Thoracic aorta (tissue), 2 donors: ENCODE measurements at places on chromosomes 4 and X. TPM values are rescaled to one million over a fixed set of nuclear protein-coding genes. Genes with fewer than 3 reads are reported as not detected.

The DLG3 gene
- total RNA-seq: 17.3 TPM

The RAB39B gene
- 0.14 TPM for total RNA-seq

The LEF1 gene
- 0.54 TPM for total RNA-seq

The GPAT3 gene
- 6.6 TPM for total RNA-seq

DNA sequence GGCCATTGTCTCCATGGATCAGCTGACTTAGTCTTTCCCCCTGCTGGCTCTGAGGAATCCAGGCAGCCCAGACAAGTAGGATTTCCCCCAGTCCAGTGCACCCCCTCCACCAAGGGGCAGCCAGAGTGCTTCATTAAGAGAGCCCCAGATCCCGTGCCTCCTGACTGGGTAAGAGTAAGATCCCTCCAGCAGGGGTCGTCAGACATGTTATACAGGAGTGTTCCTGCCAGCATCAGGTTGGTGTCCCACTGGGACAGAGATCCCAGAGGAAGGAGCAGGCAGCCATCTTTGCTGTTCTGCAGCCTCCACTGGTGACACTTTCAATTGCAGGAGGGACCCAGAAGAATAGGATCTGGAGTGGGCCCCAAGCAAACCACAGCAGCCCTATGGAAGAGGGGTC, 29.0 kb upstream of the INPP4B start:
- H3K27ac ChIP-seq: no peak overlapping the region
- H3K27me3 ChIP-seq: no peaks in the 10 kb centered on the region
- no peak for DNase-seq
- no peaks in the 10 kb centered on the region for H3K36me3 ChIP-seq
- H3K4me3 ChIP-seq: no peak overlapping the region

DNA sequence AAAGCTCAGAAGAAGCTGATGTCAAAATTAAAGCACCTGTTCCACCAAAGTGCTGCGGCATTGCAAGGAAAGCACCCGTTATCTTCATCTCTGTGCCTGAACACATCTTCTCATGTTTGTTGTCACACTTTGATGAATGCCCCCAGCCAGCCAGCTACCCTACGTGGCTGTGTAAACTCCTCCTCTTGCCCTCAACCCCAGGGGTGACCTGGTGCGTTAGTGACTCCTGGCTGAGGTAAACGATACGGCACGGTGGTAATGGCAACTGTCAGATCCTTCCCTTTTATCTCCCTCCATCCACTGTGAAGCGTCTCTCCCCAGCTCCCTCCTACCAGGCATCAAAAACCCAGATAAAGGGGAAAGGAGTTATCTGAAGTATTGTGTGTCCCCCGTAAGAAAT, 90.6 kb upstream of the WWC2 start:
- no peaks in the 10 kb centered on the region for H3K27me3 ChIP-seq
- no peaks in the 10 kb centered on the region for H3K36me3 ChIP-seq
- DNase-seq: no peak
- no peak overlapping the region for H3K4me3 ChIP-seq
- no peaks in the 10 kb centered on the region for H3K4me1 ChIP-seq

DNA sequence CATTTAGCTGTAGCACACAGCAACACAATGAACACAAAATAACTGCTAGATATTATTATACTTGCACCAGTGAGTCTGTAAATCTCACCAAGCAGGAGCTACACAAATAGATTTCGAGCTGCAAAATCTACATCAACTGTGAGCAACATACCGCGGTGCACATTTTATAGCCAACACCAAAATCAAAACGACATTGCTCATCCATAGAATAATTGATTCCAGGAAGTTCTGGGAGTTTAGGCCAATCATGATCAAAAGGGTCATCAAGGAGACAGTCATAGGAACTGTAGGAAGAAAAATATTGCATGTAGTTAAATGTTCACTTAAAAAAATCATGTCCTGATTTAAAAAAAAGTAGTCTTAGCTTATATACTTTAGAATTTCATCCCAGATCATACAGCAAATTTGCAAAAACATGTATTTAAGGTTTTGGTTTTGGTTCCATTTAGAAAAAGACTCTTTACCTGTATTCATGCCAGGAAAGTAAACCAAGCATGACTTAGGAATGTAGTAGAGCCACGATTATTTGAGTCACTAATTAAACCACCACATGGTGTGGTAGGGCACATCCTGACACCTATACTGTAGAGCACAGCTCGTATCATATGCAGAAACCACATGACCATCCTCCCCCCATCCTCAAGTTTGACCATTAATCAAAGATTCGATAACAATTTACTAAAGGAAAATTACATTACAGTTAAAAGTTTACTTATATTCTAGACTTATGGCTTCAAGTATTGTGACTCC, 250.4 kb downstream of the ADAMTS3 start:
- H3K4me3 ChIP-seq: no peak overlapping the region
- H3K27ac ChIP-seq: no peak overlapping the region
- H3K36me3 ChIP-seq: no peaks in the 10 kb centered on the region
- no peaks in the 10 kb centered on the region for H3K27me3 ChIP-seq
- DNase-seq: no peak

DNA sequence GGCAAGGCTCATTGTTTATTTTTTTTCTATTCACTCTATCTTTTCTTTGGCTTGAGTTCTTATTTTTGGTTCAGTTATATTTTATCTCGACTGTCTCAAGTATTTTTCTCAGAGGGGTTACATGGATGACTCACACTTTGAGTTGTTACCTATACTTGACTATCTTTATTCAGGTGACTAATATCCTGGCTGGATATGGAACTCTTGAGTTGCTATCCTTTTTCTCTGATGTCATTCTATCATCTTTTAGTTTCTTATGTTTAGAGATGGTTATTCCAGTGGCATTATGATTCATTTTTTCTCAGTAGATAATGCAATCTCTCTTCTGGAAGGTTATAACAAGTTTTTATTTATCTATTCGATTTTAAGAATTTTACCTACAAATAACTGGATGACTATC, 117.9 kb downstream of the COX18 start:
- peaks cover 10% of the 10 kb centered on the region for H3K4me1 ChIP-seq
- no peak overlapping the region for H3K27ac ChIP-seq
- DNase-seq: no peak

- no peak overlapping the region for H3K27ac ChIP-seq
- H3K4me1 ChIP-seq: no peaks in the 10 kb centered on the region
- H3K36me3 ChIP-seq: no peaks in the 10 kb centered on the region
- DNase-seq: no peak
- H3K4me3 ChIP-seq: no peak overlapping the region
Measured at GRCh38 chrX:1883772-1884171, 268.9 kb downstream of the ASMT start.
